ENCODE measurements at places on chromosomes 13 and 19. TPM values are rescaled to one million over a fixed set of nuclear protein-coding genes. Genes with fewer than 3 reads are reported as not detected.

The MIER2 gene
- 22.8 TPM for total RNA-seq

The DPF1 gene
- not detected for total RNA-seq

The PCDH20 gene
- total RNA-seq, result not detected

The RETN gene
- total RNA-seq, result not detected

The FPR2 gene
- not detected for total RNA-seq

The MBD3 gene
- total RNA-seq, result 50.8 TPM

The LINGO3 gene
- total RNA-seq, result not detected

The RUBCNL gene
- 3.9 TPM for total RNA-seq

The GFY gene
- total RNA-seq, result not detected

The CCDC194 gene
- 3.7 TPM for total RNA-seq

The METTL21C gene
- total RNA-seq, result not detected

The SYCN gene
- not detected for total RNA-seq

The KLK12 gene
- not detected for total RNA-seq

The MEIOSIN gene
- 0.48 TPM for total RNA-seq

The TMIGD2 gene
- 45.2 TPM for total RNA-seq

The IL4I1 gene
- 11.1 TPM for total RNA-seq

The FCER2 gene
- total RNA-seq, result 0.56 TPM

The MZF1 gene
- total RNA-seq, result 22.1 TPM

The ZNF607 gene
- total RNA-seq, result 13.1 TPM

The ADAMTSL5 gene
- 2.0 TPM for total RNA-seq

The RNF17 gene
- 0.61 TPM for total RNA-seq

The FFAR3 gene
- total RNA-seq, result 1.4 TPM

The MEF2B gene
- 2.4 TPM for total RNA-seq

The CLDN10 gene
- total RNA-seq, result not detected

The PRR20D gene
- total RNA-seq, result not detected

The KCNJ14 gene
- 2.1 TPM for total RNA-seq

The GPR180 gene
- total RNA-seq, result 7.3 TPM

The TEX101 gene
- not detected for total RNA-seq

The SLC17A7 gene
- total RNA-seq, result 0.33 TPM

The CD70 gene
- 4.8 TPM for total RNA-seq

The ZNF221 gene
- 1.1 TPM for total RNA-seq

The LILRB5 gene
- not detected for total RNA-seq

The CBLC gene
- total RNA-seq, result not detected

The CA11 gene
- total RNA-seq, result 7.9 TPM

The CPB2 gene
- total RNA-seq, result not detected

The UHRF1 gene
- total RNA-seq, result 157 TPM

The C13orf42 gene
- not detected for total RNA-seq

The MED4 gene
- 51.5 TPM for total RNA-seq

The SMAD9 gene
- not detected for total RNA-seq

All from activated naive CD4-positive, alpha-beta T cell treated with anti-CD3 and anti-CD28 coated beads, Interleukin-2, amount 50 U/mL, for 72 hours (primary cell).